Left renal pelvis (tissue), 4 donors: ENCODE measurements at places on chromosomes 12 and 14. TPM values are rescaled to one million over a fixed set of nuclear protein-coding genes. Genes with fewer than 3 reads are reported as not detected.

DNA sequence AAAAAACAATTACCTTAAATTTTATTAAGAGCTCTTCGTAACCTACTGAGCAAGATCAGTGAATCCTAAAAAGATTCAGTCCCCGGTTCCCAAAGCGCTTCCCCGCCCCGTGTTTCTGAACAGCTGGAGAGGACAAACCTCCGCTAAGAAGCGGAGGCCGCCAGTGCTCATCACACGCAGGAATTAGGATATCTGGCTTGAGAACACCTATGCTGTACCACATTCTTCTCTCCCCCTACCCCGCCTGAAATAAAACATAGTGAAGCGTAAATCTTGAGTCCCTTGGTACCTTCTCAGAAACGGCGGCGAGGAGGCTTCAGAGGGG lies 774 bp upstream of the WDR20 start:
- no peak for DNase-seq

DNA sequence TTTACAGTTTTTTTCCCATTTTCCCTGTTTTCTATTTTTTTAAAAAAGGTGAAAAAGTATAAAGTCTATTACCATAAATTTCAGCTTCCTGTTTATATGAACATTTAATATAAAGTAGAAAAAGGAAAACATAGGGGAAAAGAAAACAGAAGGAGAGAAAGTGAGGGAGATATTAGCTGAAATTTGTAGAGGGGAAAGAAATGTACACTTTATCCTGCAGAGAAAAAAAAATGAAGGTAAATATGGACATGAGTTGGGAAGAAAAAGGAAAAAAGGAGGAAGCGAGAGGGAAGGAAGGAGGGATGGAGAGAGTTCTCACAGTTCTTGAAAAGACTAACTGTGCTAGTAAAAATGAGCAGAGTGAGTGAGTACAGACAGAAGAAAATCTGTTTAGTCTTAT lies 91.6 kb upstream of the BTG1 start:
- no peak for DNase-seq

GRCh38 chr12:119783787-119784186 lies 93.3 kb downstream of the CIT start:
- no peak for DNase-seq

- DNase-seq: no peak
Observed at GRCh38 chr12:63816031-63816430, 28.5 kb upstream of the SRGAP1 start.

The IFNG-AS1 gene
- not detected for polyA plus RNA-seq

- DNase-seq: no peak
Observed at GRCh38 chr14:68932686-68933085, 46.4 kb downstream of the ACTN1 start.

DNA sequence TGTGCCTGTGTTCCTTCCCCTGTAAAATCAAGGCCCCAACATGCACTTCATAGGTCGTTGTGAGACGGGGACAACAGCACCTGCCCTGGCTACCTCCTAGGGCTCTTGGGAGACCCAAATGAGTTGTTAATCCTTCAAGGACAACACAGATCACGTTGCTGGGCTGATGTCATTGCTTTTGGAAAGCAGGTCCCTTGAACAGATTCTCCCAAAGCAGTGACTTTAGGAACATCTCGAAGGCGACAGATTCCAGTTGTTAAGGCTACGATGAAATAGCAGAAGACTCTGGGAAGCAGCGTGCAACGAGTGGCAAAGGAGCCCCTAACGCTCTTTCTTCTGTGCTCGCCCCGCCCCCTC lies 26.2 kb upstream of the MAP1LC3B2 start:
- DNase-seq: no peak

The ERP27 gene
- 33.2 TPM for polyA plus RNA-seq

- DNase-seq: no peak
Observed at GRCh38 chr14:101028971-101029667, 125.6 kb upstream of the RTL1 start.

The ZNF26 gene
- polyA plus RNA-seq: 11.9 TPM

The AQP2 gene
- polyA plus RNA-seq: 127 TPM

GRCh38 chr14:86915406-86915805 lies 1077.6 kb downstream of the GALC start:
- no peak for DNase-seq

The KRT83 gene
- not detected for polyA plus RNA-seq

- no peak for DNase-seq
Observed at GRCh38 chr14:68712703-68713370, 80.0 kb downstream of the ZFP36L1 start.

The TBC1D30 gene
- 8.4 TPM for polyA plus RNA-seq

The ARHGDIB gene
- polyA plus RNA-seq: 43.1 TPM

The NAV3 gene
- polyA plus RNA-seq: 7.5 TPM
